Stimulated activated CD4-positive, alpha-beta T cell treated with anti-CD3 and anti-CD28 coated beads, Interleukin-15, amount 100 ng/mL, for 1 hour (primary cell): ENCODE measurements at places on chromosomes 2 and 18.

- DNase-seq, result no peak
Observed at GRCh38 chr2:202121532-202122162, 48.6 kb downstream of the KIAA2012 start.

DNA sequence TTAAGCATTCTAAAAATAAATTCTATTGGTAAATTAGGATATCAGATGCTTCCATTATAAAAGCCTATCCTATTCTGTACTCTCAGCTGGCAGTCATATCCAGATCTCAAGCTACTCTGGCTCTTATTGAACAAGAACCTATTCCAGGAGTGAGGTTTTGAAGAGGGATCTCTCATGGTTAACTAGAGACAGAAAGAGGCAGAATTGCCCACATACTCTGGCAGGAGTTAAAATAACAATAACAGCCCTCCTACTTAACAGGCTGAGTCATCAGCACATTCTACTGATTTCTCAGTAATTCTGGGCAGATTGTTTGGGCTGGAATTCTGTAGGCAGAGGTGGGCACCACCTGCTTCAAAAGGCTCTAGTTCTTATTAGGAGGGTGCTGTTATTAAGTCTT, 142.0 kb upstream of the UNC80 start:
- DNase-seq, result no peak

GRCh38 chr18:79496237-79496977, 100.7 kb downstream of the NFATC1 start:
- no peak for DNase-seq

DNA sequence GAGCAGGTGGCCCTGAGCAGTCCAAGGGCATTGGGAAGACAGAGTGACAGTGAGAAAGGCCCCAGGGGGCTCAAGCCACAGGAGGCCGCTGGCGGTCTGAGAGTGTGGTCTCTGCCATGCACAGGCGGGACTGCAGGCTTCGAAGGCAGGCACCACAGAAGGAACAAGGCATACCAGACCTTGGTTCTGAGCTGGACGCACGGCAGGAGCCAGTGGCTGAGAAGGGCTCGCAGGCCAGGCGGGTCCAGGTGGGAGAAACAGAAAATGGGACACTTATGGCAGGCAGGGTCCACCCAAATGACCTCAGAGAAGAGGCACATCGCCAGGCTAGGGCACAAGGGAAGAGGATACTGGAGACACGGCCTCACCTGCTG, 14.9 kb downstream of the HJURP start:
- DNase-seq, result no peak

GRCh38 chr2:203861197-203861596, 6.4 kb upstream of the CTLA4 start:
- DNase-seq, result no peak

DNA sequence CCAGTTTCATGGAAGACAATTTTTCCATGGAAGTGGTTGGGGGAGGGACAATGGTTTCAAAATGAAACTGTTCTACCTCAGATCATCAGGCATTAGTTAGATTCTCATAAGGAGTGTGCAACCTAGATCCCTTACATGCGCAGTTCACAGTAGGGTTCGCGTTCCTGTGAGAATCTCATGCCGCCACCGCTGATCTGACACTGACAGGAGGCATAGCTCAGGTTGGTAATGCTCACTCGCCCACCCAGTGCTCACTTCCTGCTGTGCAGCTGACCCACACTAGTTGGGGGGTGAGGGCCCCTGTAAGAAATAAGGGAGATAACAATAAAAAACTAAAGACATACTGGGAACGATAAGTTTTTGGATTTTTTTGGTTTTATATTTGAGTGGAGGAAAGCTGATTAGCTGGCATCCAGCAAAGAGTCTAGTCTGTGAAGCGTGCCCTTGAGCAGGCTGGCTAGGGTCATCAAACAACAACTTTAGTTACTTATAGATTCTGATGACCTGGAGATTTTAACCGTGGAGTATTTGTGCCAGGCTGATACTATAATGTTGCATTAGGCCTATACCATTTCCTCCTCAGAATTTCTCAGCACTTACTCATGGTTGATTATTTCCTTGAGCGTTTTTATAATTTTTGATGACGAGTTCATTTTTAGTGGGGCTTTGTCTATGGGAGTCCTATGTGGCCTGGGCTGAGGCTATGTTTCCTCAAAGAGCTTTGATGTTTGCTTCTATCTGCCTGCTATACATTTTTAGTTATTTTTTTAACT, 6.3 kb upstream of the MCFD2 start:
- no peak for DNase-seq

GRCh38 chr18:2909431-2910140, 62.8 kb downstream of the EMILIN2 start:
- DNase-seq, result no peak

DNA sequence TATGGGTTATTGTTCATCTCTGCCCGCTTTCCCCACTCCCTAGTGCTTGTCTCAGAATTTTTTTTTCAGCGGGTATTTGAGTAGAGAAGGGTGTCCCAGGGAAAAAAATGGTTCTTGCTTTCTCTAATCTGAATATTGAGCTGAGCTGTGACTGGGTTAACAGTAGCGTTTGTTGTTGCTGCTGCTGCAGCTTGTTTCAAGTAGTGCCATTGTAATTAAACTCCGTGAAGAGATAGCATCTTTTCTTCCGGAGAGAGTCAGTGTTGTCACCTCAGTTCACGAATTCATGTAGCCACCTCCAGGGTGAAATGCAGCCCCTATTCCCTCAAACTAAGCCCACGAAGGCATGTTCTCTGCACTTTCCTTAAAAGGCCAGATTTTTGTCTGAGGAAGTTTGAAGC, 1.5 kb upstream of the AAK1 start:
- DNase-seq, result no peak

DNA sequence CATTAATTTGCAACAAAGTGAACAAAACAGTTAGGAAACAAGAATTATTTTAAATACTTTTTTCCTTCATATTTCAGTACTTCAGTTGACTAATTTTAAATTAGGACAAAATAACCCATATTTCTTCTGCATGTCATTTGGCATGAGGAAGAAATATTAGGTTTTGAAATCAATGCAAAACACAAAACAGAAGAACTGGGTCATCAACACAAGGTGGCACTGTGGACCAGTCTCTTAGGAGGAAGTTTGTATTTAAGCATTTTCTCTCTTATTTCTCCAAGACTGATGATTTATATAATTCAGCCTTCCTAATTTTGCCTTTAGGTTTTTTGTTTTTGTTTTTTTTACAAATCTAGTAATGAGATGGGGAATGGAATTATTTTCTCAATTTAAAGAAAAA, 352.8 kb upstream of the KCNH7 start:
- no peak for DNase-seq

- DNase-seq, result no peak
Observed at GRCh38 chr18:59633961-59634485, 63.2 kb downstream of the CCBE1 start.

- no peak for DNase-seq
Observed at GRCh38 chr2:68379184-68379708, 14.2 kb downstream of the PLEK start.

DNA sequence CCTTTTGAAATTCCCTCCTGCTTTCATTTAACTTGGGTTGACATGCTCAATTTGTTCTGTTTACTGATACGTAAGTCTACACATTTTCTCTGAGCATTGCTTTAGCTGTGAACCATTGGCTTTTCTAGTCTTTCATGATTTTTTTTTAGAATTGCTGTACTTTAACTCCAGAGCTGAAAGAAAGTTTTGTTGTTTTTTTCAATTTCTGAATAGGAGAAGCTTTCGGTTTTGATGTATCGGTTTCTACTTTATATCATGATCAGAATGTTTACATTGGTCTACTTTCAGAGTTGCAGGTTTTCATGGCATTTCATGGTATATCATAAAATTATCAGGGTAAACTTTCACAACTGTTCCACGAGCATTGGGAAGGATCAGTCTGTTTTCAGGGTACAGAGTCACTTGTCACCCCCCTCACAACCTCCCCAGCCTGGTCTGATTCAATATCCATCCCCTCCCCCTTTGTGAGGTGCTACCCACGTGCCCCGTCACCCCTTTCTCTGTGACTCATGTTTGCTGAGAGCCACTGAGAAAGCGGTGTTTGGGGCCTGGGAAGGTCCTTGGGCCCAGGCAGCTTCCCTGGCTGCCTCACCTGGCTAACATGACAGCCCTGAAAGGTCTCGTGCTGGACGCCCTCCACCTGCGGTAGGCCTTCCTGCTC, 7.0 kb downstream of the ASTL start:
- DNase-seq, result no peak

GRCh38 chr2:232532419-232532818, 6.5 kb downstream of the CHRND start:
- no peak for DNase-seq

GRCh38 chr2:105313877-105314276, 15.7 kb downstream of the TGFBRAP1 start:
- no peak for DNase-seq

GRCh38 chr18:41621177-41621576, 333.9 kb upstream of the PIK3C3 start:
- no peak for DNase-seq

GRCh38 chr2:152508446-152508845, 173.5 kb downstream of the FMNL2 start:
- DNase-seq, result no peak

DNA sequence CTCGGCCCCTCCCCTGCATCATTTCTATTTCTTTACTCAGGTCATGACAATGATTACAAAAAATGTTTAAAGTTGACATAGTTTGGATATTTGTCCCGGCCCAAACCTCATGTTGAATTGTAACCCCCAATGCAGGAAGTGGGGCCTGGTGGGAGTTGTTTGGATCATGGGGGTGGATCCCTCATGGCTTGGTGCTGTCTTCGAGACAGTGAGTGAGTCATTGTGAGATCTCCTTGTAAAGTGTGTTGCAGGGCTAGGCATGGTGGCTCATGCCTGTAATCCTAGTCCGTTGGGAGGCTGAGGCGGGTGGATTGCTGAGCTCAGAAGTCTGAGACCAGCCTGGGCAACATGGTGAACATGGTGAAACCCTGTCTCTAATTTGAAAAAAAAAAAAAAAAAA, 9.2 kb upstream of the MAP4K4 start:
- DNase-seq, result no peak

GRCh38 chr2:8285081-8285480, 396.8 kb upstream of the ID2 start:
- no peak for DNase-seq

- no peak for DNase-seq
Observed at GRCh38 chr2:120873958-120874887, 138.6 kb downstream of the GLI2 start.

DNA sequence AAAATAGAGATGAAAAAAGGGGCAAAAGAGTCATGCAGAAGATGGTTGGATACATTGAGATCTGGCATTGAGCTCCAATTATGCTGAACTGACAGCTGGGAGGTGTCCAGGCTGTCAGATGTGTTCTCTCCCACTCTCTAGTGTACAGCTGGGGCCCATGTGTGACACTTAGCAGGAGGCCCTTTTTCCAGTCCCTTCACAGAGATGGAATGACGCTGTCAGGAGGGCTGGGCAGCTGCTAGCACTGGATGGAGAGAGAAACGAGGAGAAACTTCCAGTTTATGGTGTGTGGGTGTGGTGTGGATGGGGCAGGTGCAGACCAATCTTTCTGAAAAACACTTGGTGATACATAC, 437.7 kb upstream of the HS6ST1 start:
- no peak for DNase-seq

DNA sequence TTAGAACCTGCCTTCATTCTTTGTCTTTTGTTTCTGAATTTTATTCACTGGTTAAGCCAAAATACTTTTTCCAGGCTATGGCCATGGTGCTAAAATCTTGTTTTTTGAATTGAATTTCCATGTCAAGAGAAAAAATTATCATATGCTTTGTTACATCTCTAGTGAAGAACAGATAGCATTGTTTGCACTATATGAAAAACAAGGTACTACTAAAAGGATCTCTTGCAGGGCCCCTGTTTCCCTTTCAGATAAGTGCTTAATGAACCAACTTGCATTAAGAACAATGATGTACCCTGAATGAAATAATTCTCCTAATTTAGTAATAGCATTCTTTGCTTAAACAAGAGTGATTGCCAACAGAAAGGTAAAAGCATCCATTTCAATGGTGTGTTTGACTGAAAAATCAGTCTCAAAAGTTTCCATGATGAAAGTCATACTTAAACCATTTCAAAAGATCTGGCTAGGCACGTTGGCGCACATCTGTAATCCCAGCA, 4.3 kb upstream of the MYL12B start:
- no peak for DNase-seq

GRCh38 chr2:145749556-145749955, 1229.6 kb upstream of the ZEB2 start:
- no peak for DNase-seq

GRCh38 chr2:60522462-60522861, 31.0 kb downstream of the BCL11A start:
- no peak for DNase-seq

DNA sequence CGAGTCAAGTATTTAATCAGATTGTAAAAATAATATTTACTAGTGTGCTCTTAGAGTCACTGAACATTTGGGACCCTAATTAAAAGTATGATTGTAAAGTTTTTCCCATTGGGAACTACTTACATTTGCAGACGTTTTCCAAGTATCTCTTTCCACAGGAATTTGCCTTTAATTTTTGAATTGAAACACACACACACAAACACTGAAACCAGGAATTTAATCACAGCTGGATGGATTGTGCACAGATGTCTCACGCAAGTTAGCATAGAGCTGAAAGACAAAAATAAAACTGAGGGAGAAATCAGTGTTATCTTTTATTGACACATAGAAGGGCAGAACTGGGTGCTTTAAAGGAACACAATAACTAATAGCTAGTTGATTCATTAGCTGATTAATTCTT, 230.7 kb downstream of the RND3 start:
- no peak for DNase-seq

GRCh38 chr2:145669301-145669700, 1149.4 kb upstream of the ZEB2 start:
- no peak for DNase-seq
